Stimulated activated CD8-positive, alpha-beta memory T cell treated with anti-CD3 and anti-CD28 coated beads, Interleukin-4, amount 100 ng/mL, for 1 hour (primary cell): ENCODE measurements at places on chromosomes 5 and 9.

DNA sequence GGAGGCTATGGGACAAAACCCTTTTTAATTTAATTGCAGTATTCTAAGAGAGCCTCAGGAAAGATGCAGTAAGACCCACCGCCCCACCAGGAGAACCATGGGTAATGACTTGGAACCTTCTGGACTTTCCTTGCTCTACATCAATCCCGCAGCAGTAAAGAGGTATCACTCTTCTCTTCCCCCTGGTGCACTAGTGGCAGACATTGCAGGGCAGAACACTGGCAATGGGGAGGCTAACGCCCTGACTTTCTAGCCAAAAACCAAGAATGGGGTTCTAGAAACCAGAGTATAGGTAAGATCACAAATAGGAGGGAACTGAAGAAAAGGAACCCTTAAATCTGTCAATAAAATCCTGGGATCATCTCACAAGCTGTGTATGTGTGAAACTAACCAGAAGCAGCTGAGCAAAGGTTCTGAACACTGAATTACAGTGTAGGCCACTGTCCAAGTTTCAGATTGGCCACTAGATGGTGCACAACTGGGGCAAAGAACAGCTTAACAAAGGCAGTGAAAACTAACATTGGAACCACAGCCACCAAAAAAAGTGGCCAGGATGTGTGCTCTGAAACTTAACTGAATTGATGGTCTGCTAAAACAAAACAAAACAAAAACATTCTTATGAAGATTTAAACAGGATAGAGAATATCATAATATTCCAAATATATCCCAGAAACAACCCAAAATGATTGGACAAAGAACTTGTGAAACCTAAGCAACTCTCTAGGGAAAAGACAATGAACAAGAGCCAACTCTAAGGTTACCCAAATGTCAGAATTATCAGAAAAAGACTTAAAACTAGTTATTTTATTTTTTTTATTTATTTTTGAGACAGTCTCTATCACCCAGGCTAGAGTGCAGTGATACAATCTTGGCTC lies 6.6 kb upstream of the FAM151B start:
- DNase-seq, result no peak

- DNase-seq, result no peak
These were observed 330.4 kb downstream of the ICE1 start for GRCh38 chr5:5752844-5753243.

GRCh38 chr9:129834489-129835127 lies 467 bp downstream of the C9orf78 start:
- peak; percentile 23 for DNase-seq

GRCh38 chr5:57491369-57491965 lies 8.9 kb upstream of the ACTBL2 start:
- DNase-seq, result no peak

DNA sequence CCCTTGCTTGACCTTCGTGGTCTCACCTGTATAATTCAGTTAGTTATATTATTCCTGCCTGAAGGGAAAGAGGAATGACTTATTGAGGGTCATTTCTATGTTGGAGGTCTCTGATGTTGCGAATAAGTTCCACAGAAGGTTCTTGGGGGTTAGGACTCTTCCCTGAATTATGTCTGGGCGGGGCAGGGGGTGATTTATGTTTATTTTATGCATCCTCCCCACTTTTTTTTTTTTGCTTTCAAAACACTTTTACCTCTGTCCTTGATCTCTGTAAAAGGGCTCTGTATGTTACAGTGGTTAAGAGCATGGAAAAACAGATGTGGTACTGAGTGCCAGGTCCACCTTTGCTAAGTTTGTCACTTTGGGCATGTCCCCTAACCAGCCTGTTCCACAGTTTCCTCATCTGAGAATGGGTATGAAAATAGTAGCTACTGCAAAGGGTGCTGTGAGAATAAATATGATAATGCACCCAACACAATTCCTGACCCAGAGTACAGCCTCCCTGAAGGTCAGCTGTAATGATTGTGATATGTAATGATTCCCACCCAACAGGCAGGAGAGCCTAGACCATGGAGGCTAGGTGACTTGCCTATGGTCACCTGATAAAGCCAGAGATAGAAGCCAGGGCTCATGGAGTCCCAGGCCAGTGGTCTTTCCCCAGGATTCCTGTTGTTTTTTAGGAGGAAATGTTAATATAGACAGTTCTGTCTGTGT lies 54.8 kb downstream of the SLC22A5 start:
- no peak for DNase-seq

DNA sequence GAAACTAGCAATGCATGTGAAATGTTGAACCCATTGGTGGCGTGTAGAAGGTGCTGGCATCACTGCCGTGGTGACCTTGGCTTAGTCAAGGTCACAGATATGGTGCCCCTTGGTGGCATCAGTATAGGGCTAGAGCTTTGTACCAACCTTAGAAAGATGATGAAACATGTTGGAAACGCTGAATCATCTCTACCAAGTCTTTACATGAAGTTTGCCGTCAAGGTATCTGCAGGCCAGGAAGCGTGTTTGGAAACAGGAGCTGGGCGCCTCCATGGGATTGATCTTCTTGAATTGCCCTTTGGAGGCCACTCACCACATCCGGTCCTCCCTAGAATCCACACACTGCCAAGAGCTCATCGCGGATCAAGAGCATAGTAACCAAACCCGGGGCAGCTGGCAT lies 16.9 kb upstream of the BOD1 start:
- no peak for DNase-seq

DNA sequence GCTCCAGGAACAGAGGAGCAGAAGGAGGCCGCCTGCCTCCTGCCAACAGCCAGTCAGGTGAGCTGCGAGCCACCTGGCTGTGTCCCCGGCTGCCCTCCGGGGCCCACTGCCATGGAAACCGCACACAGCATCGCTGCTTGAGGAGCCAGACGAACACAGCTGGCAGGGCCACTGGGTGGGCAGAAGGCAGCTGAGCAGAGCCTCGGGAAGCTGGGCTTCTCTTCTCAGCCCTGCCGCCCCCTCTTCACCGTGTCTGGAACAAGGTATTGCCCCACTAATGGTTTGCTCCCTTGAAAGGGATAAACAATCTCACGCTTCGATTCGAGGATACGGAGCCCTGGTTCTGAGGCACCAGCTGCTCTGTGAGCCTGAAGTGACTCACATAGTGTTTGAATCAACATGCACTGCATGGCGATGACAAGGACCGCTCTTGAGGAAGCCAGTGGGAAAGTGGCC lies 63.7 kb upstream of the RUFY1 start:
- no peak for DNase-seq

- DNase-seq, result peak; percentile 80
These were observed 15.2 kb downstream of the PTGES start for GRCh38 chr9:129737479-129738274.

DNA sequence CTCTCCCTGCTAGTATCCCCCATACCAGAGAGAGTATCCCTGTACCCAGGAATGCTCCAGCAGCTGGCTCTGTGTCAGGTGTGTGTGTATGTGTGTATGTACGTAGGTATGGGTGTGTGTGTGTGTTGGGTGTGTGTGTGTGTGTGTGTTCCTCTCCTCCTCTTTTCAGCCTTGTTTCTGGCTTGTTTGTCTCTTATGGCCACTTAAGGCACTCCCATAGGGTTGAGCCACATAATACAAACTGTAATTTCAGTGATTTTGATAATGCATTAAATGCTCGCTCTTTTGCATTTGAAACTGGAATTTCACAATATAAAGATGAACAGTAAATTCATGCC lies 80.8 kb upstream of the SH3PXD2B start:
- DNase-seq, result no peak

DNA sequence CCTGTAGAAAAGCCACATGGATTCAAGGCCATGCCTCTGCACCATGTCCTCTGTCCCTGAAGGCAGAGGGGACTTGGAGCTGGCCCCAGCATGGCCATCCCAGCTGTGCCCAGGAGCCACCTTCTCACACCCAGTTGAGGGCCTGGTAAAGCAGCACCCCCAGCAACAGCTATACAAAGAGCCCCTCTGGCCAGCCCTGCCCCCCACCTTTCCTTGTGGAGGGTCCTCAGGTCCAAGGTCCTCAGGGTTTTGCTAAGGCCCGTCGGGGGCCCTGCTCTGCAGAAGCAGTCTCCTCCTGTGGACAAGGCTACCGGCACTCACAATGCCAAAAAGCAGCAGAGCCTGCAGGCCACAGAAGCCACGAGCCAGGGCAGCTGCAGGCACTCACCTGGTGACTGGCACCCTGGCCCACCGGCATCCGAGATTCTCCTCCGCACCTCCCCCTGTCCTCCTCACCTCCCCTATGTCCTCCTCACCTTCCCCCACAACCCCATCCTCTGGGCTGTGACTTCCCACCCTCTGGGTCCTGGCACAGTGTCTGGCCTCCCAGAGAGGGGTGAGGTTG lies 39.9 kb upstream of the LPCAT1 start:
- no peak for DNase-seq

DNA sequence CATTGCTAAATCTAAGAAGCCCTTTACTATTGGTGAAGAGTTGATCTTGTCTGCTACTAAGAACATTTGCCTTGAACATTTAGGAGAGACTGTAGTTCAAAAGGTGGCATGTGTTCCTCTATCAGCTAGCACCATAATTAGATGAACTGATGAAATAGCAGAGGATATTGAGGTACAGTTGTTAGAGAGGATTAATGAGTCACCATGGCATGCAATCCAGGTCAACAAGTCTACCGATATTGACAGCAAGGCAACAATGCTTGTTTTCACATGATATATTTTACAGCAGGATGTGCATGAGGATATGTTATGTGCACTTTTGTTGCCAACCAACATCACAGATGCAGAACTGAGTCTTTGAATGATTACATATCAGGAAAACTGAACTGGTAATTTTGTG lies 134.3 kb upstream of the CDH9 start:
- no peak for DNase-seq

DNA sequence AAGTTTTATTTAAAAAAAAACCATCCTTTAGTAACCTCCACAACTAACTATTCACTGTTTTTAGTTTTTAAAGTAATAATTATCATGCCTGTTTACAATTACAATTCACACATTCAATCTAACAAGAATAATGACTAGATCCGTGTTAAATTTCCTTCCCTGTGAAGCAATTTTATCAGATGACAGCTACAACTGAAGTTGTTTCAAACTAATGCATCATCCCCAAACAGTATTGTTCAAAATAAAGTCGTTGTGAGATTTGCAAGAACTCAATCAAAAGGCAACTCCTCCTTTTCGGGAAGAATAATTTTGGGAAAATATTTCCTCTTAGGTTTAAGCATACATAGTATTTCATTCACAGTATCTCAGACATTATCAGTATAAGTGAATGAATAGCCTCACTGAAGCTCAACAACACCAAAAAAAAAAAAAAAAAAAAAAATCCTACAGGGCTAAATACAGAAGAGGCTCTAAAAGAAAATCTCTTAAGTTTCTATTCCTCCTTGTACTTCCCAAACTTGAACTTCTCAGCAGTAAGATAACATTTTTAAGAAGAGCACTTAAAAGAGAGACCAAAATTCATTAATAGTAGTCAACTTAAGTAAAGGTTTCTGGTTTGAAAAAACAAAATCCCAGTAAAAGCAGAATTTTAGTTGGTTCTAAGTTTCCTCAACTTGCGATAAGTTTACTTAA lies 9.4 kb downstream of the C9orf72 start:
- DNase-seq, result no peak

GRCh38 chr9:76926324-76926741 lies 20.4 kb upstream of the PRUNE2 start:
- DNase-seq, result no peak

DNA sequence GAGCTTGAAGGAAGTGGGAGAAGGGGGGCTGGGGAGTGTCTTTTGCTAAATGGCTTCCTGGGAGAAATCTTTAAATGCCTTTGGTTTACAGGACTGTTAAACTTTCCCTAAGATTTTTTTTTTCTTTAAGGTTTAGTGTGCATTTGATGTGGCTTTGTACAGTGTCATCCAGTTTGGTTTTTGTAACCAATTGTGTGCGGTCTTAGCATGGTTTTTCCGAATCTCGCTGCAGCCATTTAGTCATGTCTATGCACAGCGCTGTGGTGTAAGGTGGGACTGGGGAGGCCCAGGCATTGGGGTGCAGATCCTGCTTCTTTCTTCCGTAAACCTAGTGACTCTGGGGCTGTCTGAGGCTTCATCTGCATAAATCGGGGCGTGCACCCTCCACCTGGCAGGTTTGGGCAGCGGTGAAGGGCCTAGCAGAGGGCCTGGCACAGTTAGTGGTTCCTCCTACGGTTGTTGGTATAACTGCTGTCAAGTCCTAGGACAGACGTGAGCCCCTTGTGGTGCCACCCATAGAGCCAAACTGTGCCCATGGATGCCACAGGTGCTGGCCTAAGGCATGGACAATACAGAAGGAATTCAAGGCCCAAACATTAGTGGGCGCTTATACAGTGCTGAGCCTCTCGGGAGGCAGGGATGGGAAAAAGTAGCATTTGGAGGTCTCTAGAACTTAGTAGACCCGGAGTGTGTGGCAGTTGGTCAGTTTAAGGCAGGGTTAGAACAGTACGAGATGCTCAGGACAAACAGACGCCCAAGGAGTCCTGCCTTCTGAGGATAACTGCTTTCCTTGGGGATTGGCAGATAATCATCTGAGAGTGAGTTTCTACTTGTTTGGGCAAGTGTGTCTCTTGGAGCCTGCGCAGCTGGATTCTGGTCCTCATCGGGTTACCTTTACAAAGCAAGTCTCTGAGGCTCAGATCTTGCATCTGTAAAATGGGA lies 1.5 kb downstream of the PRRC2B start:
- DNase-seq, result no peak

DNA sequence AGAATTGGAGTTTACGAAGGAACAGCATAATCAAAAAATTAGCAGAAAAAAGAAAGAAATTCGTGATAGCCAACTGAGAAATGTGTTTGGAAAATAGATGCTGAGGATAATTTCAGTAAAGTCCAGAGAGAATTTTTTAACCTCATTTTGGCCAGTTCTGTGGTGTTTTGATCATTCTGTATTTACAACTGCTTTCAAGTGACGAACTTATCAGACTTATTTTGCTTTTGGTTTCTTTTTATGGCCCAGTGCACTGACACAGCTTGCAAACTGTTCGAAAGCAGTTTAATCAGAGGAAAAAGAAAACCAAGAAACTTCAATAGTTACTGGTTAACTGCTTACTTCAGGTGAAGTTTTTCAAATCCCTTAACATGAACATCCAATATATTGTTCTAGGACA lies 1.9 kb downstream of the SDHA start:
- DNase-seq, result no peak

DNA sequence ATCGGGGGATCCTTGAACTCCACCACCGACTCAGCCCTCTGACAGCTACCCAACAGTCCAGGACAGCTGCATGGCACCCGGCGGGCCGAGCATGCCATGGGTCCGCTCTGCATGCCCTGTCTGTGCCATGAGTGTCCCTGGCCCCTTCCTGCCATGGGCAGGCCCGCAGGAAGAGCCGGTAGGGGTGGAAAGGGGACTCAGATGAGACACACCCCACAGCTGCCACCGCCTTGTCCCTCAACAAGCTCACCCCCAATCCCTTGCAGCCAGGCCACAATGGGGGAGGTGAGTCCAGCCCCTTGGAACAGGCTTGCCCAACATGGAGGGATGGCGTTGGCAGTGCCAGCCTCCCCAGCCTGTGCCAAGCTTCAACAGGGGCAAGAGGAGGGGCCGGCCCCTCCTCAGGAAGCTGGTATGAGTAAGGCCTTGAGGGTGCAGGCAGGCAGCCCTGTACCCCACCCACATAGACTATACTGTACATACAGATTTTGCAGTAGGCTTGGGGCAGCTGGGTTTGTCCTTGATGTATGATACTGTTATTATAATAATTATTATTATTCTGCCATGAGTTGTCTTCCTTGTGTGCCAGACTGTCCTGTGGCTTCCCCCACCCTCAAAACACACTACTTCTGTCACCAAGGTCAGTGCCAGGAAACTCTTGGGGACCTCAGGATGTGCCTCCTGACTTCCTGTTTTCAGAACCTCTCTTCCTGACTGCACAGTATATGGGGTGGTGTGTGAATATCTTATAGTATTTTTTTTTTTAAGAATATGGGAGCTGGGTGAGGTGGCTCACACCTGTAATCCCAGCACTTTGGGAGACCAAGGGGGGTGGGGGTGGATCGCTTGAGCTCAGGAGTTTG lies 12.0 kb upstream of the SLC34A1 start:
- no peak for DNase-seq

- DNase-seq, result no peak
These were observed 42.7 kb upstream of the FUBP3 start for GRCh38 chr9:130536701-130537107.
